ENCODE measurements at places on chromosomes 5 and 9. TPM values are rescaled to one million over a fixed set of nuclear protein-coding genes. Genes with fewer than 3 reads are reported as not detected.

PHF24 gene
- polyA plus RNA-seq, result 0.54 TPM

ZNF658 gene
- 5.7 TPM for polyA plus RNA-seq

EIF4EBP3 gene
- 13.7 TPM for polyA plus RNA-seq

GRCh38 chr9:68648164-68648563 is 56.9 kb upstream of the PIP5K1B start:
- no peak overlapping the region for H3K4me3 ChIP-seq
- DNase-seq, result no peak
- no peaks in the 10 kb centered on the region for H3K4me1 ChIP-seq
- H3K27me3 ChIP-seq, result no peaks in the 10 kb centered on the region
- no peaks in the 10 kb centered on the region for H3K36me3 ChIP-seq

DNA sequence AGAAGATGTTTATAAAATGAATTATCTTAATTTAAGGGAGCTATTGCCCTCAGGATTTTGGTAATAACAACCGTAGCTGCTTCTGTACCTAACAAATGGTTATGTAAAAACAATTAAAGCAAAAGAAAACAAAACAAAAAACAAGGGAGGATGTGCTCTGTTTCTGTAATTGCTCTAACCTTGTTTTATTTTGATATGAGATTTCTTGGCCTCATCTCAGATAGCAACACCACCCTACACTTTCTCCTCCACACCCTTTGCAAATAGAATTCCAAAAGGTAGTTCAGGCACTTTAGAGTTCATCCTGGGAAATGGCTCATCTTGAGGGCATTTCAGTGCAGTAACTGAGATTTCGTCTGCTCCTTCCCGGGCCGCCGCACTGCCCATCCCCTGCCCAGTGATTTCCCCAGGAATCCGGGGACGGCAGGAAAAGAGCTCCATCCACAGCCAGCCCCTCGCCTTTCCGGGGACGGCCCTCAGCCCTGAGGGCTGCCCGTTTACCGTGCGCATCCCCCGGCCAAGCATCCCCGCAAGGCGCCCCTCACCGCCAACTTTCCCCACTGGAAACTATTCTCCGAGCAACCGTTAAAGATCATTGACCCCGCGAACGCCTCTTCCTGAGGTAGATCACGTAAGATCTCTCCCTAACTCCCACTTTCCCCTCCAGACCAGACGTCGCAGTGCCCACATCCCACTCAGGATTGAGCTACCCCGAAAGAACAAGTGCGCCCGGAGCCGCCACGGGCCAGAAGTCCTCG is 1.2 kb downstream of the FNBP1 start:
- peak; percentile 33 for DNase-seq
- H3K4me3 ChIP-seq, result peak overlapping the region; percentile 70
- peak overlapping the region; percentile 84 for H3K27ac ChIP-seq
- H3K36me3 ChIP-seq, result no peaks in the 10 kb centered on the region
- H3K4me1 ChIP-seq, result peaks cover 19% of the 10 kb centered on the region

- peak; percentile 85 for DNase-seq
- H3K4me1 ChIP-seq, result peaks cover 9% of the 10 kb centered on the region
- H3K27ac ChIP-seq, result peak overlapping the region; percentile 59
- H3K27me3 ChIP-seq, result no peaks in the 10 kb centered on the region
Observed at GRCh38 chr9:123742009-123742767, 187.7 kb downstream of the DENND1A start.

DNA sequence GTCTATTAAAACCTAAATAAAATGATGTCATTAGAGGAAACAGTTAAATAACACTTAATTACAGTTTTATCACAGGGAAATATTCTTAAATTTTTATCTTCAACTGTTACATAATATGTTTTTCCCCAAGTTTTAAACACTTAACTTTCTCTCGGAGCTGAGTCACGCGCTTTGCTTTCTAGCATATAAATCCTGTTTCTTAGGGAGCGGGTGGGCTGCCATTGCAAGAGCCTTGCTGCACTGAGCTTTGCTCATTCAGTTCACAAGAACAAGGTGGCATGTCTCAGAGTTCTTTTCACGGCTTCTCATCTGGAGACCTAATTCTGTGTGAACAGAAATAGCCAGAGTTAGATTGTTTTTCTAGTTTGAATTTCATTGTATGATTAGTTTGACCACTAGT is 166.1 kb downstream of the ZSWIM6 start:
- H3K27me3 ChIP-seq, result no peaks in the 10 kb centered on the region
- no peak overlapping the region for H3K27ac ChIP-seq
- DNase-seq, result no peak
- no peaks in the 10 kb centered on the region for H3K4me1 ChIP-seq
- no peak overlapping the region for H3K4me3 ChIP-seq

DNA sequence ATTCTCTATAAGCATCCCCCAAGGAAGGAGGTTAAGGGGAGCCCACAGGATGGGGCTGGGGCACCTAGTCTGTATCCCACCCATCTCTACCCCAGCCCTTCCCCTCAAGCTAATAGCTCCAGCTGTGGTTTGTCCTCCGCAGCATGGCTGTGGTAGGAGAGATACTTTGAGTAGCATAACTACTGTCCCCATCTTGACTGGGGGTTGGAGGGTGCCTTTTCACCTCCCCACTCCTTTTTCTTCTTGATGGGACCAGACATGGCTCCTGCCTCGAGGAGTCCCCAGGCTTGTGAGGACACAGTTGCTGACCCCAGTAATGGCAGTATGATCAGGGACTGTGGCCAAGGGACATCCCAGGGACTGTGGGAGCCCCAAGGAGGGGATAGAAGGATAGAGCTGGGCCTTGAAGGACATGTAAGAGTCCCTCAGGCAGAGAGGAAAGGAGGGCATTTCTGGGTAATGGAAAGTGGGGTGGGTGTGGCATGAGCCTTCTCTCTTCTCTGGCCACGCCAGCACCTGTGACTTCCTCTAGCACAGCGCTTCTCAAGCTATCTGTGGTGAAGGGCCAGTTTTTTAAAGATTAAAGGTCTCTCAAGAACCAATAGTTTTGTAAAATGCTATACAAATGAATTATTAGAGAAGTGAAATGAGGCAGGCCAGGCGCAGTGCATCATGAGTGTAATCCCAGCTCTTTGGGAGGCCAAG is 14.0 kb downstream of the OLFML2A start:
- DNase-seq, result no peak
- H3K27me3 ChIP-seq, result no peaks in the 10 kb centered on the region
- H3K4me1 ChIP-seq, result peaks cover 50% of the 10 kb centered on the region
- no peak overlapping the region for H3K4me3 ChIP-seq
- H3K27ac ChIP-seq, result no peak overlapping the region

DNA sequence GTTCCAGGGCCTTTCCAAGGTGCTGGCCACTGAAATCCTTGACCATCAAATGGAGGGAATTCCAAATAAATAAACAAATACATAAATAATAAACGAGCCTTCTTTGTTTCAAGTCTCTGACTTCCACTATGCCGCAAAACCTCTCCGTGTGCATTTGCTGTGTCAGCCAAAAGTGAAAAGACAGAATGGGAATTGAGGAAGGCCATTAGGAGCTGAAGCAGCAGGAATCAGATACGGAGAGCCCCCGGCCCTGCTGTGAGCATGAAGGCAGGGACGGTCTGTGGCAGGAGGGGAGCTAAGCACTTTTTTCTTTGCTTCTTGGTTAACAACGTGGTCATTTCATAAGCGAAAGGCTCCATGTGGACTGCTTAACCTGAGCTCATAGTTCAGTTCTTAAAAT is 26.1 kb downstream of the PLPPR1 start:
- no peak overlapping the region for H3K4me3 ChIP-seq
- H3K4me1 ChIP-seq, result no peaks in the 10 kb centered on the region
- no peak overlapping the region for H3K27ac ChIP-seq
- no peaks in the 10 kb centered on the region for H3K27me3 ChIP-seq
- no peaks in the 10 kb centered on the region for H3K36me3 ChIP-seq
- DNase-seq, result no peak

GRCh38 chr5:1405121-1405520 is 40.1 kb downstream of the SLC6A3 start:
- H3K4me1 ChIP-seq, result no peaks in the 10 kb centered on the region
- H3K27me3 ChIP-seq, result peaks cover 2% of the 10 kb centered on the region
- H3K27ac ChIP-seq, result no peak overlapping the region
- no peak overlapping the region for H3K4me3 ChIP-seq
- no peak for DNase-seq

- H3K4me1 ChIP-seq, result no peaks in the 10 kb centered on the region
- no peak overlapping the region for H3K27ac ChIP-seq
- no peak overlapping the region for H3K4me3 ChIP-seq
- no peaks in the 10 kb centered on the region for H3K36me3 ChIP-seq
Observed at GRCh38 chr9:6051511-6051950, 36.1 kb upstream of the RANBP6 start.
